ENCODE measurements at places on chromosomes 11 and 22. TPM values are rescaled to one million over a fixed set of nuclear protein-coding genes. Genes with fewer than 3 reads are reported as not detected.

Gene UBQLN3
- total RNA-seq = not detected

Gene B4GALNT4
- not detected for total RNA-seq

Gene C11orf68
- total RNA-seq = 28.1 TPM

Gene SPCS2
- total RNA-seq = 212 TPM

Gene THRSP
- not detected for total RNA-seq

Gene ARHGAP8
- total RNA-seq = not detected

Gene MFRP
- total RNA-seq = not detected

Gene THY1
- not detected for total RNA-seq

Gene ZNF215
- 63.0 TPM for total RNA-seq

GRCh38 chr11:82146789-82147188, 586.9 kb downstream of the FAM181B start:
- DNase-seq = no peak

DNA sequence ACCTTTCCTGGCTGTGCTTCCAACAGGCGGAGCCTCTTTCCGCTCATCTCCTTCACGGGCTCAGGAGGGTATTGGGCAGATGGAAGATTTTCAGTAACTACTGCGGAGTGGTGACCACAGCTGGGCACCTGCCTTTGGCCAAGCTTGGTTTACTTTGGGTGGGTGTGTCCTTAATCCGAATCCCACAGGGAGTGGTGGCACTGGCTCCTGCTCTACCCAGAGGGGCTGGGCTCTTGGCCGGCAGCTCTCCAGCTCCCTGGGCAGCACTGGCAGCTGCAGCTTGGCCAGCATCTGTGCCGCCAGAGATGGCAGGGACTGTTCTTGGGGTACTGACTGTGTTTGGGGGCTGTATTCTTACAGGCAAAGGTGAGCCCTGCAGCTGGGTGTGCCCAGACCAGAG, 29.8 kb downstream of the BID start:
- no peak for DNase-seq

DNA sequence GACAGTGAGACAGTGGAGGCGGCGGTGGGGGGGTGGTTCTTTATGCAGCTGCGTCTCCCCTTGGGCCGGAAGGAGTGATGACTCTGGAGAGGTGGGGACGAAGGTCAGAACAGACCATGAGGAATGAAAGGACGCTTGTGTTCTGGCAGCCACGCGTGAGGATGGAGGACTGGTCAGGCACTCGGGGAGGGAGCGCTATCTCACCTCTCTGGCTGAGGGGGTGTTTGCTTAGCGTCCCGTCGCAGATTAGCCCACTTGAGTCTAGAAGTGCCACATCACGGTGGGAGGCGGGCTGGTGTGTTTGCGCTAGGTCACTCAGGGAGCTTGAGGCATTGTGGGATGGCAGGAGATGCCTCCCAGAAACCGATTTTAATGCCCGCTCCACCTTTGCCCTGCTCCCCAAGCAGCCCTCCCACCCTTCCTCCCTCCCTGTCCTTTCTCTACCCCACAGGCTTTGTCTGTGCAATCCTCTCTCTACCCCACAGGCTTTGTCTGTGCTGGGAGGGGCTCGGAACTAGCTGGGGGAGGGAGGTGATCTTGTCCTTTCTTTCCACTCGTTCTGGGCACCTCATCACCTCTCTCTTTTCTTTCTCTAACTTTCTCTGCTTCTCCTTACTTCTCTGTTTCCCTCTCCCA, 97.8 kb downstream of the PKNOX2 start:
- DNase-seq = no peak

DNA sequence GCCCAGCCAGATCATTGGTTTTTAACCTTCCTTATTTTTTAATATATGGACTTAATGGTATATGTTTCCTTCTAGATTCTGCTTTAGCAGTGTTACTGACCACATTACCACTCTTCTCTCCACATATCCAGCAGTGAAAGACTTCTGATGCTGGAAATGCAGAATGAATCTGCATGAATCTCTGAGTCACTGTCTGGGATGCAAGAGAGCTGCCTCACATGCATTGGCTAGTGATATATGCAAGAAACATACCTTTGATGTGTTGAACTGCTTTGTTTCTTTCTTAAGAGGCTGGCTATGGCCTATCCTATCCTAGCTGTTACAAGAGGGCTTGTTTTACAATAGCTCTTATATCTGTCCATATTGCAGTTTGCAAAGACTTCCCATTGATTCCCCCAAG, 16.6 kb upstream of the AMPD3 start:
- no peak for DNase-seq

GRCh38 chr11:121473064-121473777, 20.5 kb upstream of the SORL1-AS1 start:
- DNase-seq = no peak

- DNase-seq = no peak
Observed at GRCh38 chr22:23503736-23504440, 76.2 kb downstream of the IGLL1 start.

DNA sequence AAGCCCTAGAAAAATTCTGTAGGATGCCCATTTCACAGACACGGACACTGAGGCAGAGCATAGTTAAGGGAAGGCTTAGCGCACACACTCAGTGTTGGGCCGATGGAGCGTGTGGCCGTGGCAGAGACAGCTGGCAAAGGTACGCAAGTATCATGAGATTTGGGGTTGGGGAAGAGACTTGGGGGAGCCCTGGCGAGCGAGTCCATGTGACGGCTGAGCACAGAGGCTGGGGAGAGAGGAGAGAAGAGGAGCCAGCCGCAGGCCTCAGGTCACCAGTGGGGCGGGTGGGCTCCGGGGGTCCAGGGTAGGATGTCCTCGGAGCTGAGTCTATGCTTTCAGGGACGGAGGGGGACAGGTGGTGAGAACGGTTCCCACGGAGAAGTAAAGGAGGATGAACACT, 311.3 kb downstream of the CTTN start:
- DNase-seq = no peak

- DNase-seq = no peak
Observed at GRCh38 chr22:45254388-45254787, 13.7 kb upstream of the KIAA0930 start.

GRCh38 chr11:20159466-20160381, 551 bp downstream of the DBX1 start:
- DNase-seq = no peak

GRCh38 chr22:31611061-31611760, 50.8 kb downstream of the PISD start:
- no peak for DNase-seq

- no peak for DNase-seq
Observed at GRCh38 chr11:11973866-11974265, 34.6 kb downstream of the DKK3 start.

DNA sequence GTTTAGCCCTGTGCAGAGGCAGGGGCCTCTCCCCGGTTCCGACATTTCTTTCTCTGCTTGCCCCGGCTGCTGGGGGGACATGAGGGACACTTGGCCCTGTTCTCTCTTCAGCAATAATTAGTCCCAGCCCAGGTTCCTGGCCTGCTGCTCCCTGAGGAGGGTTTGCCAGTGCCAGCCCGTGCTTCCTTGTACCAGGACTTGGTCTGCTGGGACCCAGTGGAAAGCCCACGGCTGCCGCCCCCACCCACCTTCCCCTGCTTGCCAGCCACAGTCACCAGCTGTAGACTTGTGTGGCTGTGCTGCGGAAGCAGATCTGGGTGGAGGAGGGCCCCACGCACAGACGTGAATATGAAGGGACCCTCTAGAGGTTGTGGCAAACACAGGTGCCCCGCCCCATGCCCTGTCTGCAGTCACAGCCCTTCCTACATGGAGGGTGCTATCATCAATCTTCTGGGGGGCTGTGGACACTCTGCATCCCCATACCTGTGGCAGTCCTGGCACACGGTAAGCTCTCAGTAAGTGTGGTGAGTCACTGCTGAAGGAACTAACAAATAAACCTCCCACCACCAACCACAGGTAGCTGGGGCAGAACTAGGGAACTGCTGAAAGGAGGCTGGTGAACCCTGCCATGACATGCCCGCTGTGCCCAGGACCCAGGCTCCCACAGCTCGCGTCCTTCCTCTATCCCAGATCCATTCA, 949 bp downstream of the TP53AIP1 start:
- no peak for DNase-seq

DNA sequence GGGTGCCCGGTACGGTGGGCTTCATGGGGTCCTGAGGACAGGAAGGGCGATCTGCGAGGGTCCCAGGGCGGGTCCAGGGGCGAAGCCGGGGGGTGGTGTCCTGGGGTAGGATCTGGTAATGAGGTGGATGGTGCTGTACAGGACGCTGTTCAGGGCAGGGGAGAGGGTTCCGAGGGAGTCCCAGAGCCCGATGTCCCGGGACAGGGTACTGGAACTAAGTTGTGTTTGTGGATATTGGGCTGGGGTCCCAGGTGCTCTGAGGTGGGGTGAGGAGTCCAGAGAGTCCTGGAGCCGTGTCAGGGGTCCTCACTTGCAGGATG, 426 bp downstream of the LZTR1 start:
- no peak for DNase-seq

DNA sequence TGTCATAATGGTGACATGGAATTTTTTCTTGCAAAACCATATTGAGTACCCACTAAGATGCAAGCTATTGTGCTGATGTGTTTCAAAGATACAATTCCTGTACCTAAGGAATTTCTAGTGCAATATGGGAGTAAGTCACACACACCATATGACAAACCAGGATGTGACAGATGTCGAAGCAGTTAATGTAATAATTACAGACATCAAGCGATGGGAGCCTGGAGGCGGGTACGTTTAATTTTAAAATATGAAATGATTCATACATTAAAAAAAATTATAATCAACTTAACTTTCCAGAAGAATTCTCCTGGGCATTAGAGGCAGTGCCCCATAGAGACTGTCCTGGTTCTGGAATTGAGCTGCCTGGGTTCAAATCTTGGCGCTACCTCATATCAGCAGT, 6.0 kb downstream of the SYCE3 start:
- no peak for DNase-seq

DNA sequence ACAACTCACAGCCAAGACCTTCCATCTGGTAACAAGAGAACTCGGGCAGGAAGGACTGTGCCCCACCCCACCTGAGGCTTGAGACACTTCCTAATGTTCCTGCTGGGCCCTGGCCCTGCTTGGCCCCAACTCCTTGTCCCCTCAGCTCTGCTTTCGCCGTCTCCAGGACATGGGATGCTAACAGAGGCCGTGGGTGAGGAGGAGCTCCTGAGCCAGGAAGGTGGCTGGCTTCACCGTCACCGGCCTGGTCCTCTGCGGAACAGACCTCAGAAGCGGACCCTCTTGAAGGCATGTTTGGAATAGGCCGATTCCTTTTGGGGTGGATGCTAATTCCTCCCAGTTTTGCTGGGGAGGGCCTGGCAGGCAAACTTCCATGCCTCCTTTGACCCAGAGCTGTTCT, 154.3 kb downstream of the CACNA1I start:
- no peak for DNase-seq

DNA sequence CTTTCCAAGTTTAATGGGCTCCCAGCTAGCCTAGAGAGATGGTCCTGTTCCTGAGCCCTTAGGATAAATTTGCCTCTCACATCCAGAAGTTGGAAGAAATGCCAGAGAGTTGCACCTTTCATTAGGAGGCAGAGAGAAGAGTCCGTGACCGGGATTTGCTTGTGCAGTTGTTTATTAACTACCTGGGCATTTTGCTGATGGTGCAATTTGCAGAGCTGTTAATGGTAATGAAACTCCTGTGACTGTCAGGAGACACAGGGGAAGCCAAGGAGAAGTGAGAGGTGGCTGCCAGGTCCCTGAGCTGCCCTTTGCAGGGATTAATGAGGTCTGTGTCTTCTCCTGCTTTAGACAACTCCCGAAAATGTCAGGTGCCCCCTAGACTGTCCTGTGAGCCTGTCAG, 69.1 kb upstream of the B3GAT1 start:
- DNase-seq = no peak

GRCh38 chr11:45331839-45332238, 45.7 kb upstream of the SYT13 start:
- no peak for DNase-seq

DNA sequence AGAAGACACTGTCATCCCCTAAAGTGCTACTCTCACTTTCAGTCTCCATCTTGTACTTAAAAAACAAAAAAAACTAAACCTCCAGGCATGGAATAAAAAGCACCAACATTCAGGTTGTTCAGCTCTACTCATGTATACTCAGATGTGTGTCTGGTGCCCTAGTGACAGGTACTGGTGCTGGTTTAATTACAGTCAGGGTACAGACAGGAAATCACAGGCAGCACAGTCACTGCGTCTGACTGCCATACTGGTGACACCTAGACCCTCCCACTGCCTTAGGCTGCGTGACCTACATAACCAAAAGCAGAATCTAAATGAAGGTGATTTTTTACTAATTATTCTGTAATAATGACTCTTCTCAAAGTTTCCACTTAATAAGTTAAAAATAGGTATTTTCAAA, at the start of gene ARHGAP32:
Gene ARHGAP32 (minus strand): TSS at position 176 of the 400 bp plus-strand sequence. CDS start 127 bp downstream, at position 49.
- DNase-seq = no peak

DNA sequence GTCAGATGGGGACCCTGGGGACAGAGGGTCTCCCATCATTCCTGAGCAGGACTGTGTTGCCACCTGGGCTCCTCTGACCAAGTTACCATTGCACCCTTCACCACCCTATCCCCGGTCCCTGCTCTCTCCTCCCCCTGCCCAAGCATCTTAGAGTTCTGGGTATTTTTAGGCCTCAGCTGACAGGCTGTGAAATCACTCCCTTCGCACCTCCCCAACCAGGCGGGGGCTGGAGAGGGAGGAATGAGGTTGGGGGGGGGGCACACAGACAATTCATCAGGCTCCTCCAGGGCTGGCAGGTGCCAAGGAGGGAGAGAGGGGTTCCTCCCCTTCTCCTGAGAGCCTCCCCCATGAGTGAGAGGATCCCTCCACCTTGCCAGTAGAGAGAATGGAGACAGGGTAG, 9.0 kb downstream of the SYT7 start:
- no peak for DNase-seq

- no peak for DNase-seq
Observed at GRCh38 chr22:41563051-41563711, 2.4 kb downstream of the CSDC2 start.

DNA sequence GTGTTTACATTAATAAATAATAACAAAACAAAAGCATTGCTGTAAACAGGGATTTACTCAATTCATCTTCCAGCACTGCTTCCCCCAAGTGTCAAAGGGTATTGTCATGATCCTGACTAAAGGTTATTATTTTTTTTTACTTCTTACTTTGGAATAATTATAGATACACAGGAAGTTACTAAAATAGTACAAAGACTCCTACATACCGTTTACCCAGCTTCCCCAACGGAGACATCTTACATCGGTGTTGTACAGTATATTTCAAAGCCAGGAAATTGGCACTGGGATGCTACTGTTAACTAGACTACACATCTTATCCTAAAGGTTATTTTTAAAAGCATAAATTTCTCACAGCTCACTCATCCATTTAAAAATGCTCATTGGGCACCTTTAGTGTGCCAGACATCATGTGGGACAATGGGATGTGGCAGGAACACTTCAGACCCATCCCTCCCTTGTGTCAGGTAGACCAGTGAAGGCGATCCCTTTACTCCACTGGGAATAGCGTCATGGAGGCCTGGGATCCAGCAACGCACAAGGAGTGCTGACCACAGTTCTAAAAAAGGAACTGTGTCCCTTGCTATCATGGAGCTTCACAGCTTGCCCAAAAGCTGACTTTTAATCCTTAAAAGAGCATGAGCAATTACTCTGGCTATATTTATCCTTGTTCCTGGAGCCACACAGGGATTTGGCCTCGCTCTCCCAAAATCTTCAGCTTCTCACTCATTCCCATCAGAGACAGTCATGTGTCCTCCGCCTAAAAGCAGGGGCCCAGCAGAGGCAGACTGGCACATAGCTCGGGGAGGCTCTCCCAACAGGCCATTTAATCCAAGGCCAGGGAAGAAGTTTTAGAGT, 3.1 kb upstream of the IRAG1 start:
- DNase-seq = no peak

GRCh38 chr11:47659276-47659675, 16.9 kb upstream of the MTCH2 start:
- DNase-seq = no peak

Measured in OCI-LY7 (cell line).